ENCODE measurements at places on chromosomes 16 and 17.

DNA sequence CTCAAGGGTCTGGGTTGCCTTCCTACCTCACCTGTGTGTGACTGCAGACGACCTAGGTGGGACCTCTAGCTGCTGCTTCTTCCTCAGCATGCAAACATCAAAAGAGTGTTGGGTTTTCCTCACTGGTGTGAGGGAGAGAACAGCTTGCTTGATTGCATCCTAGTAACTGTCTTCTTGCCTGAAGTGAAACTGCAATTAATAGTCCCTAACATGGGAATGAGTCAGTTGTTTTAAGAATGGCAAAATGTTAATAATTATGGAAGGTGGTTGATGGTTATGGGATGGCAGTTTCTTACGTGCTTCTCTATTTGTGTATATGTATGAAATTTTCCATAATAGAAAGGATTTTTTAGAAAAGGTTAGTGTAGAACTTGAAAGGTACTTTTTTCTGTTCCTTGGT is 5.9 kb downstream of the POLR2C start:
- no peak for DNase-seq

DNA sequence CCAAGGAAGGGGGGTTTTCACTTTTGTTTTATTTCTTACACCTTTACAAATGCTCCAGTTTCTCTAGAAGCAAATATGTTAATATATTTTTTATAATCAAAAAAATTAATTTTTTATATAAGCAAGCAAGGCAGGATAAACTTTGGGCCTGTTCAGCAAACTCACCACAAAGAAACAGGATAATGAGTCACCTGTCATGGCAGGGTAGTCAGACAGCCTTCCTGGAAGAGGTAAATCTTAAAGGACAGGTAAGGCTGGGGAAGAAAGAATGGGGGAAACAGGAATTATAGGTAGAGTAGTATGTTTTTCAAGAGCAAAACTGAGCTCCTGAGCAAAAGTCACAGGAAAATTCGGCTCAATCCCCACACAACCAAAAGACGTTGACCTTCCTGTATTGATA is 186.3 kb upstream of the SOX9 start:
- no peak for DNase-seq

- DNase-seq, result no peak
These were observed 95.5 kb upstream of the ZNF469 start for GRCh38 chr16:88287219-88287618.

DNA sequence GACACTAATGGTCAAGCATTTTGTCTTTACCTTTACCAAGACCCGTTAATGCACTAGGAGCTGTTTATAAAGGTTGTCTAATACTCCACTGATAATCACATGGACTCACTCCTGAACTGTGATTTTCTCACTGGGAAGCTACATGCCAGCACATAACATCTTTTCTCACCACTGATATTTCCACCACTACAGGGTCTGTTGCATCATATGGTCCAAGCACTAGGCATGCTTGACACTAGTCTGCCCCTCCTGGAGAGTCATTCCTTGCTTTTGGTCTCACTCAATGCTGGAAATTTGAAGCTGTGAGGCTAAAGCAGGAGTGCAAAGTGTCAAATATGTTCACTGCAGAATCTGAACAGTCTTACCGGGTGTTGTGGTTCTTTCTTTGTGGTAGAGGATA is 1576.8 kb downstream of the CDH8 start:
- DNase-seq, result no peak

- peak; percentile 75 for DNase-seq
These were observed 3.1 kb upstream of the SETD6 start for GRCh38 chr16:58511933-58512815.

- no peak for DNase-seq
These were observed 48.1 kb downstream of the HS3ST2 start for GRCh38 chr16:22862046-22862445.

DNA sequence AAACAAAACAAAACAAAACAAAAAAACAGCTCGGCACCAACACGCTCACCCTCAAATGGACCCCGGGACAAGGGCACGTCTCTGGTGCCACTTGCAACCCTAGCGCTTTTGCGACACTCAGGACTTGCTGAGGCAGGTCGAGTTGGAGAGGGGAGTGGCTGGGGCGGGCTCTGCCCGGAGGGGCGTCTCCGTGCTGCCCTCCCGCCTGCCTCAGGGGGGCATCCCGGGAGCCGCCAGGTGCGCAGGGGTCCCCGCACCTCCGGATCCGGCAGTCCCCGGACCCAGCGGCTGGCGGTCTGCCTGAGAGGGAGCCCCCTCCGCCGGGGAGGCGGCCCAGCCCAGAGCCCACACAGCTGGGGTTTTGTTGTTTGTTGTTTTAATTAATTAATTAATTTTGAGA is at the start of gene SLC52A1:
Gene SLC52A1 (minus strand): TSS at position 112 of the 400 bp plus-strand sequence. CDS start 820 bp downstream, outside the sequence.
- DNase-seq, result no peak

DNA sequence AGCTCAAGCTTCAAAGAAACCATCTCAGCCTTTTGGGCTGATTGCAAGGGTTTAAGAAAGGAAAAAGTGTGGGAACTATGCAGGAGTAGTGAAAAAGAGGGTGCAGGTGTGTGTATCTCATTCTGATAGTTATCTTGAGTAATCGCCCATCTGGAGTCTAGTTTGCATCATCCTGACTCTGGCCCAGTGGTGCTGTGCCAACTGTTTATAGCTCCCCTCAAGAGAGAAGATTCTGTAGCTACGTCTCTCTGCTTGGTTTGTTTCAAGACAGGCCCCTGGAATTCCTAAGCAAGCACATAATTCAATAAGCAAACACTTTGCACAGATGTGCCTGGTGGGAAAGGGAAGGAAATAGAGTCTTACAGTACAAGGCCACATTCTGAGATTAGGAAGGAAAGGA is 144.4 kb downstream of the HAPSTR1 start:
- DNase-seq, result no peak

GRCh38 chr16:11794447-11794846 is 2.6 kb downstream of the ZC3H7A start:
- no peak for DNase-seq

- DNase-seq, result no peak
These were observed 43.6 kb upstream of the CACNG5 start for GRCh38 chr17:66791347-66791746.

GRCh38 chr17:39652587-39653315 is 12.4 kb upstream of the TCAP start:
- DNase-seq, result no peak

GRCh38 chr16:7420079-7420478 is 87.4 kb downstream of the RBFOX1 start:
- no peak for DNase-seq

- DNase-seq, result no peak
These were observed 23.3 kb upstream of the ERCC4 start for GRCh38 chr16:13896543-13897182.

GRCh38 chr17:17700251-17700969 is 19.2 kb downstream of the RAI1 start:
- no peak for DNase-seq

DNA sequence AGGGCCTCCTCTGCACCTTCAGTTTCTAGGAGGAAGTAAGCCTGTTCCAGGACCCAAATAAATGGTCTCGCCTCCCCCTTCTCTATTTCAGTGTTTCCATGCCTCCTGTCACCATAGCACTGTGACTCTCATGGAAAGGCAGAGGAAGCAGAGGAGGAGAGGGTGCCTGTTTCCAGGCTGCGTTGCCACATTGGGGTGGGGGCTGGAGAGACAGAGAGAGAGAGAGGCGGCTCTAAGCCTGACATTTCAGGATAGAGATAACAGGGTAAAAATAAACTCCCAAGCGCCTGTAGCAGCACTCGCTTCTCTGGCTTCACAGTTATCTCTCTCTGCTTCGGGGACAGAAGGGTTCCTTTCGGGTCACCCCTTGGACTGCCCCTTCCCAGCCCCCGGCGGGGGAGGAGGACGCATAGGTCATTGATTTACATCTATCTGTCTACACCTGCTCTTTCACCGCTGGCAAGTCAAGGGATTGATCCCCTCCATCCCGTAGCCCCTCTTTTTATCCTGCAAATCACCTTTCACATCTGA is 71.2 kb upstream of the MRTFB start:
- no peak for DNase-seq

GRCh38 chr16:57483725-57484514 is 2.4 kb downstream of the DOK4 start:
- no peak for DNase-seq

DNA sequence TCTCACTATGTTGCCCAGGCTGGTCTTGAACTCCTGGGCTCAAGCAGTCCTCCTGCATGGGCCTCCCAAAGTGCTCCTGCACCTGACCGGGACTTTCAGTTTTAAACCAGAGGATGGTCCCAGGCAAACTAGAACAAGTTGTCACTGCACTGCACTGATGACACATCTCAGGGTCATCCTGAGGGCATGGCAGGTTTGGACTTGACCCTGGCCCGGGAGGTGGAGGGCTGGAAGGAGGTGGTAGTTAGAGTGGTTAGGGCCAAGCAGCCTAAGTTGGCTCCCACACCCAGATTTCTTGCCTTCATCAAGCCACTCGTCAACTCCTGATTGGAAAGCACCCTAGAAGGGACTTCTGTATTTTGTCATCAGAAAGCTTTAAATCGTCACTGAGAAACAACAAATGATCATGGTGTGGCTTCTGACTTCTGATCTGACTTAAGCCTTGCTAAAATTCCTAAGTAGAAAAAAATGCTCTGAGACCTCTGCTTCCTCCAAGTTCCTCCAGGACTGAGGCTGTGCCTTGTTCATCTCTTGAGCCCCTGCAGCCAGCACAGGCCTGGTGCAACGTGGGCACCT is 43.5 kb downstream of the EMP2 start:
- DNase-seq, result no peak

DNA sequence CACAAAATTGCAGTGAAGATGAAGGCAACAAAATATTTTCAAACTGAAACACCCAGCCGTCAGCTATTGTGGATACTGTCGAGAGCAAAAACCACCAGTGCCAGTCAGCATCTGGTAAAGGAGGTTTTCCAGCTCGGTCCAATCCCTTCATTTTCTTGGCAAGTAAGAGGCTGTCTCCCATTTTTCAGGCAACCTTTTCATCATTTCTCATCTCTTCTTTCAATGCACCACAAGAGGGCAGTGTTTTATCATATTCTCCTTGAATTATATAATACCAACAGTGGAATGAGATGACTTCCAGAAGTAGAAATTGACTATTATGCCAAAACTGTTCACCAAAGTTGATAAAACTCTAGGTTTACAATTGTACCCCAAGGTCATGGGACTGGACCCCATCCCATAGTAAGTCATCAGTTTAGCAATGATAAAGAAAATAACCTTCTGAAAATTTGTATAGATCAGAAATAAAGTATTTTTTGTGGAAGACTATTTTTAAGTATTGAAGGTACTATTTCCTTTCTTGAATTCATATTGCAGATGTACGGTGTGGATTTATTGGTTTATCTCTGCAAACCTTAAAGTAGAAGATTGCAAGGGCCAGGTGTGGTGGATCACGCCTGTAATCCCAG is 16.8 kb downstream of the NQO1 start:
- no peak for DNase-seq

DNA sequence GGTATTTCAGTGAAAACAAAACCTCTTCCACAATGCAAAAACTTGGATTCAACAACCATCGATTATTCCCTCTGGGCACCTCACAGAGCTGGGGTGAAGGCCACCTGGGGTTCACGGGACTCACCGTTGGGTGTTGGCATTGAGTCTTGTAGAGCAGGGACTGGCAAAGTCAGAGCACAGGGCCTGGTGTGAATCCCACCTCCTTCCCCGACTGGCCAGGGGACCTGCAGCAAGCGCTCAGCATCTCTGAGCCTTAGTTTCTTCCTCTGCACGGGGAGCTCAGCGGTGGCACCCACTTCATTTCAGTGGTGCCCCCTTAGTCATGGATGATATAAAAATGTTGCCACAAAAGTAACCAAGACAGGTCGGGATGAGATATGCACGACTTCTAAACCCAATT is 100.4 kb downstream of the METRNL start:
- DNase-seq, result no peak

DNA sequence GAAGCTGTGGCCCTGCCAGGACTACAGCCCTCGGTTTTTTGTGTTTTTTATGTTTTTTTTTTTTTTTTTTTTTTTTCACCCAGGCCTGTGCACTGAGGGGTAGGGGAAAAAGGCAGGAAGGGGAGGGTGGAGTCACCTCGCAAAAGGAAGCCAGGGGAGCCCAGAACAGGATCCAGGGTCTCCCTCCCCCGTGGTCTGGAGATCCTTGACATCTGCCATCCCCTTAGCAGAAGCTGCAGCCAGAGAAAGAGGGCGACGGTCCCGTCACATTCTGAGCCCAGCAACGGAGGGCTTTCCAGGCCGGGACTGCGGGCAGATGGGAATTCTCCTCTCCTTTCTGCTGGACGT is 29.1 kb upstream of the PHOSPHO1 start:
- no peak for DNase-seq

DNA sequence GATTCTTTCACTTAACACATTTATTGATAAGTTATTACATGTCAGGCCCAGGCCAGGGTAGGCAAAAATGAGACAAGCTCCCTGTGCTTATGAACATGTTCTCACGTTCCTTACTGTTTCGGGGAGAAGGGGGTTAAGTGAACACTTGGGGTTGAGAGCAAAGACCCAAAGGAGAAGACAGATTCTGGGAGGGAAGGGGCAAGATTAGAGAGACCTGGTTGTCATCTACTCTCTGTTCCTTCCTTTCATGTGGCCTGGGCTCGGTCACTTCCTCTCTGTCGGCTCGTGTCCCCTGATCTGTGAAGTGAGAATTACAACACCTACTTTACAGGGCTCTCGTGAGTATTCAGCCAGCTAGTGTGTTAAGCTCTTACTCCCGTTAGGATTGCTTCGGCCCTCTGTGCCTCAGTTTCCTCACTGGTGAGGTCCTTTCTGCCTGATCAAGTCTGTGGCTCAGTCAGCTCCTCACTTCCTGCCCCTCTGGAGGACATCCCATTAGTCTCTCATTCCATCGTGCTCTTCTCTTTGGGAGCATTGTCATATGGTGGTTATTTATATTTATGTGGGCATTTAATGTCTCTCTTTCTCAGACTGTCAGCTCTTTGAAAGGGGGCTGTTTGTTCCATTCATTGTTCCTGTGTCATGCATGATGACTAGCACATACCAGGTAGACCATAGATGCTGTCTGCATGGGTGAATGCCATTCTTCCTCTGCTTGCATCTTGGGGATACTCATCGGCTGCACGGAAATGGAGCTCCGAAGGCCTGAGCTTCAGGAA is 38.9 kb downstream of the PLCG2 start:
- DNase-seq, result peak; percentile 28

- DNase-seq, result no peak
These were observed 38.2 kb downstream of the CLEC16A start for GRCh38 chr16:10982465-10983150.

- DNase-seq, result no peak
These were observed 17.1 kb upstream of the CCR7 start for GRCh38 chr17:40582328-40582901.

Measured in stimulated activated CD8-positive, alpha-beta memory T cell treated with anti-CD3 and anti-CD28 coated beads, Interleukin-7, amount 100 ng/mL, for 4 hours (primary cell).